GM23338 (cell line): ENCODE measurements at places on chromosomes 1 and 21.

GRCh38 chr1:205190845-205191577, 20.5 kb downstream of the DSTYK start:
- no peak for DNase-seq

DNA sequence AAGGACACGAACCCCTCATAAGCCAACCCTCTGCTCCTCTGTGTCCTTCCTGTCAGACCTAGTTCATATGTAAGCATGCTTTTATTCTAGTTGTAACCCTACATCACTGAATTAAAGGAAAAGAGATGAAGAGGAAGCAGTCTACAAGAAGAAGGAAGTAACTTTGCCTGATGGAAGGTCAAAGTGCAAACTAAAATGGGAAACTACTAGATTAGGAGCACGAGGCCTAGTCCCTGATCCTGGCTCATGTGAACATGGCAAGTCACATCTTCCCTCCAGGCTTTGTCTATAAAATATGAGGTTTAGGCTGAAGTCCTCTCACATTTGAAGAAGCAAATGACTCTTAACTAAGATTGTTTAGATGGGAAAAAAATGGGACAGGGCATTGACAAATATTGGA, 13.2 kb downstream of the ZMYND12 start:
- no peak for DNase-seq

DNA sequence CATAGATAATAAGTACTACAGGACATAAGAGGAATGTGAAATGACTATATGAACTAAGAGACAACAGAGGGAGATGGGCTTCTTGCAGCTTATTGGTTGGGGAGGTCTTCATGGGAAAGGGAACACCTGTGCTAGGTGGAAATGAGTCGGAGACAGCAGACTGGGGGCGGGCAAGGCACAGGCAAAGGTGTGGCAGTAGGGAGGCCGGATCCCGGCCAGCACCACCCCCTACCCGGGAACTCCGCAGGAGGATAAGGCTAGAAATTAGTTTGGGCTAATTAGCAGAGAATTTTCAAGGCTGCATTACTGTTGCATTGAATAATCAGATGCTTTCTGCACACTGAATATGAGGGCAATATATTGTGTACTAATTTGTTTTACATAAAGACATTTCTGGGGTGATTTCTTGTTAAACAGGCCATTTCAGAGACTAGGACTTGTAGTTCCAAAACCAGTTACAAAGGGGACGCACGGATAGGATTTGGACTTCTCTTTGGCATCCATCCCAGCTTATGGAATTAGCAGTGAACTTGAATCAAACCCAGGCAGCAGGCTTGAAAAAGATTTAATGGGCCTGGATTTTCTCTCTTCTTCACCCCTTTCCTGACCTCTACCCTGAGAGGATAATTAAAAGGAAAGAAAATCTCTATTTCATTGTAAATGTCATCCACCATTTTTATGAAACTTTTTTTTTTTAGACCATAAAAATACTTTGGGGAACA, 2.2 kb upstream of the HUNK start:
- no peak for DNase-seq

DNA sequence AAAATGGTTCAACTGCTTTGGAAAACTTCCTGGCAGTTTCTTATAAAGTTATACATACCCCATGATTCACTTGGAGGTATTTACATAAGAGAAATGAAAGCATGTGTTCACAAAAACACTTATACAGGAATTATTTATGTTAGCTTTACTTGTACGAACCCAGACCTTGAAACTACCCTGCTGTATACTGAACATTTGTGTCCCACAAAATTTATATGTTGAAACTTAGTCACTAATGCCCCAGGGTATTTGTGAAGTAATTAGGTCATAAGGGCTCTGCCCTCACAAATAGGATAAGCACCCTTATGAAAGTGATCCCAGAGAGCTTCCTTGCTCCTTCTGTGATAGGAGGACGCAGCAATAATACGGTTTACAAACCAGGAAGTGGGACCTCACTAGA, 42.7 kb upstream of the B3GALT2 start:
- DNase-seq, result no peak
